ENCODE measurements at places on chromosomes 1 and 21.

- no peak for DNase-seq
Measured at GRCh38 chr1:109659997-109660690, 4.2 kb downstream of the GSTM4 start.

GRCh38 chr1:84688463-84689061 lies 1.7 kb downstream of the SSX2IP start:
- peak; percentile 60 for DNase-seq

- DNase-seq: peak; percentile 69
Measured at GRCh38 chr1:170881268-170882265, 53.8 kb upstream of the MROH9 start.

GRCh38 chr1:93078203-93078602 lies 880 bp upstream of the MTF2 start:
- no peak for DNase-seq

- DNase-seq: no peak
Measured at GRCh38 chr21:19420565-19420964, 1017.0 kb upstream of the TMPRSS15 start.

DNA sequence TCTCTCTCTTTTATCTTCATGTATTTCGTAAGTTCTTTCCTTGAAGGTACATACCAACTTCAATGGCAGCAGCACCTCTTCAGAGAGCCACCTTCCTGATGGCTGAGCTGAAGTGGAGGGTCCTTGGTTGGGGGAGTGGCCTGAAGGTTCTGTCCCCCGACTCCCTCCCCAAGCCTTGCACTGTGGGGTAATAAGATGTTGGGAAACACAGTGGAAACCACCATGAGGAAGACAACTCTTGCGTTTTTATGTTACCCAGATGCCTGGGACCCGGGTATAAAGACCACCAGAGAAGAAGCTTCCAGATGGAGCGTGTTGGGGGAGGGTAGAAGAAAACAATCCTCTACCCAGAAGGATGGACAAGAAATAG lies 794 bp downstream of the KRTAP12-3 start:
- DNase-seq: no peak

GRCh38 chr1:1374589-1374928 lies 448 bp downstream of the AURKAIP1 start:
- no peak for DNase-seq

DNA sequence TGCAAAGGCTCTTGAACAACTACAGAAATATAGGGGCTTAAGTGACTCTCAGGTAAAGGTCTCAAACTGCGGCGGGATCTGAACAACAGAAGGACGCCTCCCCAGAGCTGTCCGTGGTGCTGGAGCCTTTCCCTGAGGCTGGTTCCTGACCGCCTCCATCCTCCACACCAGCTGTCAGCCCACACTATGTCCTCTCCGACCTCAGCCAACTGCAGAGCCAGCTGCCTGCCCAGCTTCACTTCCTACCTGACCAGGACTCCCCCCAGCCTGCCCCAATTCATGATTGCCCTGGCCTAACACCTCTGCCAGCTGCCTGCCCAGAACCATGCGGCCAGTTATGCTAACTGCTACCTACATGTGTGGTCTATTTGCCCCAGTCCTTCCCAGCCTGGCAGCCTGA lies 63.6 kb upstream of the ZC3H12A start:
- peak; percentile 80 for DNase-seq

DNA sequence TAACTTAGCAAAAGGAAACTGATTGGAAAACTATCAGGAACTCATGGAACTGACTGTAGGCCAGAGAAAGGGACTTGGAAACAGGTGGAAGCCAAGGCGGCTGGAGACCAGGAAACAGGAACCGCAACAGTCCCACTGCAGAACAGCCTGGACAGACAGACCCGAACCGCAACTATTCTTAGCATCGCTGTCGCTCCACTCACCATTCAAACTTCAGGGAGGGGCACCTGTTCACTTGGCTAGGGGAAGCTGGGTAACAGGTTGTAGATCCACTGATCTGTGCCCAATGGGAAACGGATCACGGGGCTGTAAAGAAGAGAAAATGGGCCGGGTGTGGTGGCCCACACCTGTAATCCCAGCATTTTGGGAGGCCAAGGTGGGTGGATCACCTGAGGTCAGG lies 61.9 kb downstream of the CLSTN1 start:
- no peak for DNase-seq

- DNase-seq: no peak
Measured at GRCh38 chr1:2528966-2529783, 888 bp downstream of the HES5 start.

GRCh38 chr1:239537795-239538194 lies 151.4 kb downstream of the CHRM3 start:
- peak; percentile 6 for DNase-seq
